ENCODE measurements at places on chromosomes 2 and 18.

GRCh38 chr2:3754795-3755194 lies 51.4 kb downstream of the DCDC2C start:
- DNase-seq = no peak

- no peak for DNase-seq
These were observed 176.5 kb downstream of the LRRTM1 start for GRCh38 chr2:80128080-80128479.

DNA sequence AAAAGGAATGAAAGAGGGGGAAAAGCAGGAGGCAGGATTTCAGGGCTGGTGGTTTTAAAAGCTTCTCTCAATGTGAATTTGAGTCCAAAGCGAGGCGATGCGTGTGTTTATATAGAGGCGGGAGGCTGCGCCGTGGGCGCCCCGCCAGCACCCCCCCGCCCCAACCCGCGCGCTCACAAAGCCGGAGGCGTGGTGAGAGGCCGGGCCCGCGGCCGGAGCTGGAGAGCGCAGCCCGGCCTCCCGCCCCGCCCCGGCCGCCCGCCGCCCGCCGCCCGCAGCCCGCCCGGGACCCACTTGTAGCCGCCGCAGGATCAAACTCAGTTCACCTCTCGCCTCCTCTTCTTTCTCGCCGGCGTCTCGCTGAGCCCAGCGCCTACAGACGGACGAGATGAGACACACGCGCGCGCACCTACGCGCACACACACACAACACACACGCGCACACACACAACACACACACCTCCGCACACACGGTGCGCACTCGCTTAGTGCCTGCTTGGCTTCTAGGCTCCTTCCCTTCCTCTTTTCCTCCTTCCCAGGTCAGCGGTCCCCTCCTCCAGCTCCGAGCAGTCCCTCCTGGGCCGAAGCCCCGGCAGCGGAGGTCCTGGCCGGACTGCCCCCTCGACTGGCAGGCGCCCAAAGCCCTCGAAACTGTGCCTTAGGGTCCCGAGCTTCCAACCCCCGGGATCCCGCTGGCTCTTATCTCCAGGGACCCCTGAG lies 1.3 kb upstream of the CYP26B1 start:
- no peak for DNase-seq

GRCh38 chr2:85746321-85747004 lies 7.3 kb upstream of the ATOH8 start:
- DNase-seq = no peak

DNA sequence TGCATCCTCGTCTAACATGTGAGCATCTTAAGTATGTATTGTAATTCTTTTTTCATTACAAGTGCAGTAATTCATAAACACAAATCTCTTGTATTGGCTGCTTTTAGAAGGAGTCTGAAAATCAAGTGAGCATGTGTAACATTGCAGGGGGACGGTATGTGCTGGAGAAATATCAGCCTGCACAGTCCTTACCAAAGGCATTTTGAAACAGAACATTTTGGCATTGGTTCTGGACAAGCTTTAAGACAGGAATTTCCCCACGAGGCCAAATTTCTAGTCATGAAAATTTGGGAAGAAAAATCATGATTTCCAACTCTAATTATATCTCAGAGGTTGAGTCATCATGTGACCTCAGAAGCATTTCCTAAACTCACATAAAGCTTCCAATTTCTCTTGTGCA lies 24.7 kb upstream of the NRP2 start:
- DNase-seq = no peak

- DNase-seq = no peak
These were observed 68.1 kb upstream of the BCL2L11 start for GRCh38 chr2:111052621-111053020.

GRCh38 chr2:46439582-46439981 lies 39.8 kb upstream of the TMEM247 start:
- no peak for DNase-seq

- no peak for DNase-seq
These were observed 140.2 kb downstream of the DDX1 start for GRCh38 chr2:15731889-15732271.

DNA sequence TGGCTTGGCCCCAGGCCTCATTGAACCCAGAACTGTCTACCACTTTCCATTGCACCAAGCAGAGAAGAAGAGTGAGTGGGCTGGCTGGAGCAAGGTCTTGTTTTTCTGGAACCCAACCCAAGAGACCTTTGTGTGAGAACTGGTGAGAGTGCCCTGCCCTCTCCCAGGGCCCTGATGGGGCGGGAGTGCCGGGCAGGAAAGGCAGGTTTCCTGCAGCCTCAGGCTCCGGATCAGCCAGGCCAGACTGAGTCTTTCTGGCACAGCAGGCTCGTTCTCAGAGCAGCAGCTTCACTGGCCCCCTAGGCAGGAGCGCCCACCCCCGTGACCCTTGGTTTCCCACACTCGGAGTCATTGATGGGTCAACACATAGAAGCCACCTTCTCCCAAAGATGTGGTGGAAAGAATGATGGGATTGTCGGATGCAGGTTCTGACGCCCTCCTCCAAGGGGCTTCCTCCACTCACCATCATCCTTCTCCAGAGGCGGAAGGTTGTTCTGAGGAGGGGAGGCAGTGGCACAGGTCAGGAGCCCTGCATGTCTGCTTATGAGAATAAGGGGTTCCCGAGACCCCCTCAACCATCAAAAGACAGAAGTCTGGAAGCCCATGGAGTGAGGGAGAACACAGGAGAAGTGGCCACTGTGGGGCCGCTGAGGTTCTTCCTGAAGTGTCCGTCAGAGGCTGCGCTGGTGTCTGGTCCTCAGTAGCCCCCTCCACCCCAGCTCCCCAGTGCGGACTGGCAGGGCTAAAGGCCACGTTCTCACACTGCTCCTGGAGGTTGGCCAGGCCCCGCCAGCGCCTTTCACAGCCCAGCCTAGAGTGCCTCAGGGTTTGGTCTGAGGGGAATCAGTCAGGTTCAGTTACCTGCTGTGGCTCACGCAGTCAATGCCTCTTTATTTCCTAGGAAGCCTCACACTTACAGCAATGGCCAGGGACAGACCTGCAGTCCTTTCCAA lies 62.8 kb upstream of the LAPTM4A start:
- no peak for DNase-seq

- DNase-seq = no peak
These were observed 24.7 kb downstream of the ARL4C start for GRCh38 chr2:234472155-234472554.

GRCh38 chr18:24333084-24333483 lies 64.5 kb downstream of the OSBPL1A start:
- DNase-seq = no peak

GRCh38 chr2:37837628-37838328 lies 87.3 kb upstream of the RMDN2 start:
- DNase-seq = no peak

- DNase-seq = no peak
These were observed 14.5 kb upstream of the ASB1 start for GRCh38 chr2:238412067-238412767.

- DNase-seq = no peak
These were observed 231.1 kb downstream of the SETBP1 start for GRCh38 chr18:44911773-44912172.

- DNase-seq = no peak
These were observed 5.4 kb upstream of the SPOPL start for GRCh38 chr2:138496096-138496651.

DNA sequence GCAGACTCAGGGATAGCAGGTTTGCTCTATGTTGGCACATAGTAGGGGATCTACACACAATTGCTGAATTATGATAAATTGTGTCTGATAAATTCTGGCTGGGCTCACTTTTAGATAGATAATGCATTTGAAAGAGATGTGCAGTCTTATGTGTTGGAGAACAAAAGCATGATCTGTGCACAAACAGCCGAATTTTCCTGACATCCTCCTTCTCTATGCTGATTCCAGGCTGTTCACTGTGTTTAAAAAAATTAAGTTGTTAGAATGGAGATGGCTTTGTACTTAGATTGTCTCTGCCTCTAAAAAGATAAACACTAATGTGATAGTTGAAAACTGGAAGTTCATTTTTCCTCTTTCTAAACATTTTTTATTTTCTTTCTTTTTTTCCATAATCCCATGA lies 2.1 kb downstream of the CERS6 start:
- no peak for DNase-seq

- no peak for DNase-seq
These were observed 99.1 kb upstream of the PELI1 start for GRCh38 chr2:64243081-64244036.

All from pancreas (tissue), 10 donors.